Germinal center (tissue), 1 donor: ENCODE measurements at places on chromosomes 12 and 14.

DNA sequence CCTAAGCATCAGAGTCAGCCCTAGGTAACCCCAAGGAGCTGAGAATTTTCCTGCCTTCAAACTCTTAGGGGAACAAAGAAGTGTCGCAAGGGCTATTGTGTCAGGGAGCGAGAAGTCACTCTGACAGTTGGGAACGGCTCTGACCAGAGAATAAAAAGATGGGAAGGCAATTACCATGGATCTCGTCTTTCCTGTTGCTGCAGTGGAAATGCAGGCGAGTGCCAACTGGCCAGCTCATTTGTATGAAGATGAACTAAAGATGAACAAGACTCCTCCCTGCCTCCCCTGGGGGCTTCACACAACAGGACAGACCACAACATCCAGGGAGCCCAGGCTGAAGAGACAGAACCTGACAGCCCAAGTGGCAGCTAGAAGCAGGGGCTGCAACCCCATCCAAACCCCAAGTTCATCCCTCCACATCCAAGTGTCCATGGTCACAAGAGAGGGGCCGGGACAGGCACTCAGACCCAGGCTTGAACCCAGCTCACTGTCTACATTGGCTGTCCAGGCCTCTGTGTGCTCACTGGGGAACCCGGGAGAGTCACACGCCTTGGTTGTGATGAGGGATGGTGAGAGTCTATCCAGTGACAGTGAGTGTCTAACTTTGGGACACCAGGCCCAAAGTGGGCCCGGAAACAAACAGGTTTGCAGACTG, 322.4 kb downstream of the BCL11B start:
- no peak for DNase-seq

DNA sequence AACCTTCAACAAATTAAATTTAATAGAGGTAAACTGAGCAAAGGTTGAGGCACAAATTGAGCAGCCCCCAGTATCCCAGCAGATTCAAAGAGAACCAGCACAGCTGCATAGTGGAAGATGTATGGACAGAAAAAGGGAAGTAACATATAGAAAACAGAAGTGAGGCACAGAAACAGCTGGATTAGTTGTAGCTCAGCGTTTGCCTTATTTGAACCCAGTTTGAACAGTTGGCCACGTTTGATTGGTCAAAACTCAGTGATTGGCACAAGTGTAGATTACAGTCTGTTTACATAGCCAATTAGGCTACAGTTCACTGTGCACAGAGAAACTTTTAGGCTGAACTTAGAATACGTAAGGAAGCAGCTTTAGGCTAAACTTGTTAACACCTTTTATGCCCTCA, 315.5 kb downstream of the RMST start:
- no peak for DNase-seq

GRCh38 chr14:42548349-42548748, 941.7 kb downstream of the LRFN5 start:
- no peak for DNase-seq

GRCh38 chr12:109880938-109881337, 597 bp upstream of the GLTP start:
- no peak for DNase-seq

- no peak for DNase-seq
These were observed 74.9 kb downstream of the TSPAN9 start for GRCh38 chr12:3152011-3152511.

DNA sequence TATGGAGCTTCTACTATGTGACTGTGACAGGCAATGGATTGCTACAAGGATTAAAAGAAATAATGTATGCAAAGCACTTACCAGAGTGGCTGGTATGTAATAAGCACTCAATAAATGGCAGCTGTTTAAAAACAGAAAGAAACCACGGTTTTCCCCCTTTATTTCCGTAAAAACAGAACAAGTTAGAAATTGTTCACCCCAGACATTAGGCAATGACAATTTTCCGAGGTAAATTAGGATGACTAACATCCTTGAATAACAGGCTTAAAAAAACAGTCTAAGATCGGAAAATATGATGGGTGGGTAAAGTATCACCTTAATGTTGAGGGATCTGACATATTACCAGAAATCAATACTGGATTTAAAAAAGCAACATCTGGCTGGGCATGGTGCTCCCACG, 20.9 kb upstream of the CNIH1 start:
- DNase-seq, result no peak

DNA sequence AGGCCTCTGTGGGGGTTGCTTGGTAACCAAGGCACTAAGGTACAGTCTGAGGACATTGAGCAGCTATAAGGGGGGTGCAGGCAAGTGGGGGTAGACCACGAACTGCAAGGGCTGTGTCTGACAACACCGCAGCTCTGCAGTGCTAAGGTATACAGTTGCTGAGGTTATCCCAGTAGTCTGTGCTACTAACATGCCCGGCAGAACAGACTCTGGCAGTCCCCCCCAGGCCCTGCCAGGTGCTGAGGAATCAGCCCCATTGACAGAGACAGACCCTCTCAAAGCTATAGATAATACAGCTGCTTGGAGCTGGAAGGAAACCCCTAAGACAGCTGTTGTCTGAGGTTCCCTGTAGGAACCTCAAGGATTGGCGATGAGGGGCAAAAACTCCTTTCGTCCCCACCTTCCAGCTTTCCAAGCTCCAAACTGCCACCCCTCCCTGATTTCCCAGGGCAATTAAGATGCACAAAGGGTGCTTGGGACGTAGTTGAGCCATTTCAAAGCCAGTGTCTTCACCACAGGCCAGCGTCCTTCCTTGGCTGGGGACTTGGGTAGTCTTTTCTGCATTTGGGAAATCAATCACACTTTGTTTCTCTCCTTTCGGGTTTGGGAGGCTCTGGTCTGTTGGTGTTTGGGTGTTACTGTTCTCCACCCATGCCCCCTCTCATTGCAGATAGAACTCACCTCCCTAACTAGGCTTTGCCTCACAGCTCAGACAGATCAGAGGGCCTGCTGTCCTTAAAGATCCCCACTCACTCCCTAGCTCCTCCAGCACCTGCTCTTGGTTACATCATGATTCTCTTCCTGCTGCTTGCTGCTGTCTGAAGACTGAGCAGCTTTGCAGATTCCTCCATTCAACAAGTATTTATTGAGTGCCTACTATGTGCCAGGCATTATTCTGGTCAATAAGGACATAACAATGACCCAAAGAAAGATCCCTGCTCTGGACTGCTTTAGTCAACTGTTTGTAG, 2.0 kb upstream of the MYH7 start:
- no peak for DNase-seq

- no peak for DNase-seq
These were observed 161.8 kb downstream of the TTC8 start for GRCh38 chr14:88986146-88986841.

DNA sequence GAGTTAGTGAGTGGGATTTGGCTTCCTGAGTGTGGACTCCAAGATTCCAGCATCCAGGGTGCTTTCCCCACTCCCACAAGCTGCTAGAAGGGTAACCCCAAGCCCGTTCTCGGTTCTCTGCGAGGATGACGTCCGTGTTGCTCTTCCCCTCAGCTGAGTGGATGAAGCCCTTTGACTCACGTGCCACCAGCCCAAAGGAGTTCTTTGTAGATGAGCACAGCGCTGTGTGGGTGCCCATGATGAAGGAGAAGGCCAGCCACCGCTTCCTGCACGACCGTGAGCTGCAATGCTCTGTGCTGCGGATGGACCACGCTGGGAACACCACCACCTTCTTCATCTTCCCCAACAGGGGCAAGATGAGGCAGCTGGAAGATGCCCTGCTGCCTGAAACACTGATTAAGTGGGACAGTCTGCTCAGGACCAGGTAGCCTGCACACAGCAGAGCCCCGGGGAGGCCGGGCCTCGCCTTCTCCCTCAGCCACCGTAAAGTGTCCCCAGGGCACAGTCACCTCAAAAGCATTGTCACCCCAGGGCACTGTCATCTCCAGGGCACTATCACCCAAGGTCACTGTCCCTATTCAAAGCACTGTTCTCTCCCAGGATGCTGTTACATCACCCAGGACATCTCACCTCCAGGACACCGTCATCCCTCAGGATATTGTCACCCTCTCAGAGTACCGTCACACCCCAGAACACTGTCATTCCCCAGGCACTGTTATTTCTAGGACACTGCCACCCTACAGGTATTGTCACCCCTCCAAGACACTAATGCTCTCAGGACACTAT, 31.3 kb downstream of the SERPINA3 start:
- no peak for DNase-seq

GRCh38 chr14:103204852-103205540, 81.7 kb downstream of the TNFAIP2 start:
- DNase-seq, result no peak

- no peak for DNase-seq
These were observed 7.8 kb downstream of the PGF start for GRCh38 chr14:74947353-74948227.

DNA sequence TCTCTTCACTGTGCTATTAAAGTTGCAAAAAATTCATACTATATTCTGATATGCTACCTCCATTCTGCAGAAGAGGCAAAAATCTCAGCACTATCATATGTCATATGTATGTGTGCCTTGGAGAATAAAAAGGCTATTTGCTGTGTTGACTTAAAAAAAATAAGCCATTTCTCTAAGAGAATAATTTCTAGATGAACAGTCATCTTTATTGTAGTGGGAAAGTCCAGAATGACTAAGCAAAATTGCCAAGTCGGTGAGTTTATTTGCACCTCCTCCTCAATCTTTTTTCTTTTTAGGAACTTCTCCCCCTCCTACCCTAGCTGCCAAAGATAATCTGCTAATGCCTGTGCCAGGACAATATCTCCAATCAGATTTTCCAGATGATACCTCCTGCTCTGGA, 353.8 kb upstream of the FAR2 start:
- no peak for DNase-seq

GRCh38 chr12:96311191-96311590, 89.0 kb downstream of the CDK17 start:
- DNase-seq, result no peak

DNA sequence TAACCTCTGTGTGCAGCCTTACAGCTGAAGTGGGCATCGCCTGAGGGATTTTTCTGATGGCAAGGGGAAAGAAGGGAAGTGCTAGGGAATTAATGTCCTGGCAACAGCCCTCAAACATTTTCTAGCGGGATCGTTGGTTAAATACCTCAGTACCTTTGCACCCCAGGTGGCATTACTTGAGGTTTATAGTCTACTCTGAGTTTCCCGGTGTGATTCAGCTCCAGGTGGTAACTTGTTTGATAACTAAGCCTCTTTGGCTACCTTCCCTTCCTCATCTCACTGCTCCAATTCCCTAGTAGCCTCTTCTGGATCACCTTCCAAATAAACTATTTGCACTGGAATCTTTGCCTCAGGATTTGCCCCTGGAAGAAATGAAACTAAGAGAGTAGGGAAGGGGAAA, 237.0 kb upstream of the SSTR1 start:
- DNase-seq, result no peak

DNA sequence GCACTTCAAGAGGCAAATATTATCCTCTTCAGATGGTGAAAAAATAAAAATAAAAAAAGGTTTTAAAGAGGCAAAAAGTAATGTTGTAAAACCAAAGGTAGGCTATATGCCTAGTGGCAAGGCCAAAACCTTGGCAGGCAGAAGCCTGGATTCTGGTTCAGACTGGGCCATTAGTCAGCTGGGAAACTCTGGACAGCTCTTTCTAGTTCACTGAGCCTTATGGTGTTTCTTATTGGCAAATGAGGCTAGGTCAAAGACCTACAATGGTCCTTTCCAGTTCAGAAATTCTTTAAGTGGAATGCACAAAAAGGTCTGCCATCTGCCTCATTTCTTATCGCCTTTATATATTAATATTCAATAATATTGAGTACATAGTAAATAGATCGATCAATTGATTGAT, 44.6 kb downstream of the PTPRB start:
- no peak for DNase-seq

DNA sequence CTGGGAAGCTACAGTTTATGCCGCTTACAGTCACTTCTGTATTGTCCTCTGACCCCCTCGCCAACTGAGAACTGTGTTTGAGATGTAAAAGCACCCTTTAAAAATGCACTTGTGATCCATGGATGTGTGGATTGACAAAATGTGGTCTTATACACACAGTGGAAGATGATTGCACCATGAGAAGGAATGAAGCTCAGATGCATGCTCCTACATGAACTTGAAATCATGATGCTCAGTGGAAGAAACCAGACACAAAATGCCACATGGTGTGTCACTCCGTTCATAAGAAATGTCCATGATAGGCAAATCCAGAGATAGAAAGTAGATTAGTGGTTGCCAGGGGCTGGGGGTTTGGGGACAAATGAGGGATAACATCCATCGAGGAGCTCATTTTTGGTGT, 58.0 kb downstream of the PITPNM2 start:
- no peak for DNase-seq

- DNase-seq, result no peak
These were observed 226.3 kb downstream of the ERC1 start for GRCh38 chr12:1217191-1217949.

GRCh38 chr14:96117101-96117897, 78.1 kb downstream of the C14orf132 start:
- DNase-seq, result no peak

DNA sequence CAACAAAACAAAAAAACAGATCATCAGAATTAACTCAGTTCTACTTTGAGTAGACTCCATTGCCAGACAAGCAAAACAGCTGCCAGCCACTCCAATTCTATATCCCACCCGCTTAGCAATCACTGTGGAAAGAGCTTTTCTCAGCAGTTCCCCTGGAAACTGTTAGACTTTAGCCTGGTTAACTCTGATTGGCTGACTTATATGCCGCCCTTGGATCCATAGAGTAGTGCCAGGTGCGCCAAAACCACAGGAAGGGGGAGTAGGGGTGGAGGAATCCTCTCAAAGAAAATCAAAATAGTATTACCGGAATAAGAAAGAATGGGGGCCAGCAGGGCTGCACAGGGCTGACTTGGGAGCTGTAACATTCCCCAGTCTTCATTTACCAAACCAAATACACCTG, 5.4 kb upstream of the EML5 start:
- no peak for DNase-seq

DNA sequence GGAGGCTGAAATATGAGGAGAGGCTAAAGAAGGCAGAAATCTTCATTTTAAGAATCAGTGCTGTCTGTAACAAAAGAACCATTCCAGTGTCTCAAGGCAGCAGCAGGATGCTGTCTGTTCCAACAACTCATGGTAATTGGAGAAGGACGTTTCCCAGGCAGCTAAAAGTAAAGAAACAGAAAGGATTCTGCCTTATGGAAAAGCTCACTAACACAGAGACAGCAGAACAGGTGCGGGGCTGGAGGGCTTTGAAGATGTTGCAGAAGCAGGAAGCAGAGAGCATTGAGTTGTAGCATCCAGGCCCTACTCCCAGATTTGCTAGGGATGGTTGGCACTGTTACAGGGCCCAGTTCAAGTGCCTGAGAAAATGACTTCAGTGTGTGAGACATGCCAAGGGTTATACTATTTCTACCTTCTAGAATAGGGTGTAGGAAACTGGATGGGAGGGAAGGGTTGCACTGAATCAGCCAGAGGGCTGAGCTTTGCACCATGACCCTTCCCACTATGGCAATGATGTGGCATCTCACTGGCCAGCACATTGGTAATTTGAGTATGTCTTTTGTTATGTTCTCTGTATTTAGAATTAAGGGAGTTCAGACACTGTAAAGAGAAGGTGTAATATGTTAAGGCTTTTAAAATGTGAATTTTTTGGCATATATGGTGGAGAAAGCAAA, 160.0 kb upstream of the FBXO33 start:
- no peak for DNase-seq

DNA sequence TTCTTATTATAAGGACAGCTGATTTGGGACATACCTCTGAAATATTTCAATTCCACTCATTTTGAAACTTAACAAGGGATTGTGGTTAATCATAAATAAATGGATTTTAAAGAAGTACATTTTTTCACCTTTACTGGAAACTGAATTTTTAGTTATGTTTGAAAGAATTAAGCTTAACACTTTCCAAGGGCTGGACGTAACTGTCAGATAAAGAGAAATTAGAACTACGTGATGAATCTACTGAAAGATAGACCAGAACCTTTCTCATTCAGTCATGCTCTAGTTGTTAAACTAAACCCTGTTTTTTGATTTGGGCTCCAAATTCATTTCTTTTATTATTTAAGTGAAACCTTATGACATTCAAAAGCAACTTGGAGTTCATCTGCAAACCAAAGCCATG, 1892.1 kb upstream of the SEL1L start:
- no peak for DNase-seq
